ENCODE measurements at places on chromosomes 12 and 14. TPM values are rescaled to one million over a fixed set of nuclear protein-coding genes. Genes with fewer than 3 reads are reported as not detected.

GRCh38 chr12:114767906-114768722 lies 84.1 kb upstream of the TBX3 start:
- no peak for DNase-seq

DNA sequence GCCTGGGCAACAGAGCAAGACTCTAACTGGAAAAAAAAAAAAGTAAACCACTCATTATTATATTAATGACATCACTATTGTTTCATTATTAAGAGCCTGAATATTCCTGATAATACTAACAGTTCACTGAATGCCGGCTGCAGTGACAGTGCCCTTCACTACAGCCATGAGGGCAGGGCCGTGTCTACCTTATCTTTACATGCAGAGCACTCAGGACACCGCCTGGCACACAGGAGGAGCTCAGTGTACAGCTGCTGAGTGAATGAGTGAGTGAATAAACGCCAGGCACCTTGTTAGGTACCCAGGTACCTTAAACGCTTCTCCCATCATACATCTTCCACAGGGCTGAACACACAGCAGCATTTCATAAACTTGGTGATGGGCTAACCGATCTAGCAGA lies 23.2 kb downstream of the ZFYVE1 start:
- DNase-seq = peak; percentile 23

GRCh38 chr14:96126339-96126782 lies 78.3 kb upstream of the BDKRB2 start:
- no peak for DNase-seq

GRCh38 chr12:27870939-27871338 lies 90.9 kb upstream of the MANSC4 start:
- no peak for DNase-seq

- DNase-seq = peak; percentile 15
These were observed 3.1 kb upstream of the KIF26A start for GRCh38 chr14:104135121-104135903.

GRCh38 chr12:7716381-7716780 lies 5.1 kb downstream of the DPPA3 start:
- no peak for DNase-seq

DNA sequence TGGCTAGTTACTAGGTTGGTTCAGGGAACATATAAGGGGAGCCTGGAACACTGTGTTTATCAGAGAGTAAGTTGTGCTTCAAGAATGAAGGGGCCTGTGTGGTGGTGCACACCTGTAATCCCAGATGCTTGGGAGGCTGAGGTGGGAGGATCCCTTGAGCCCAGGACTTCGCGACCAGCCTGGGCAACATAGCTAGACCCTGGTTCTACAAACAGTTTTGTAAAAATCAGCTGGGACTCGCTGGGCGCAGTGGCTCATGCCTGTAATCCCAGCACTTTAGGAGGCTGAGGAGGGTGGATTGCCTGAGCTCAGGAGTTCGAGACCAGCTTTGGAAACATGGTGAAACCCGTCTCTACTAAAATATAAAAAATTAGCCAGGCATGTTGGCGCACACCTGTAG lies 42.1 kb upstream of the GPR132 start:
- no peak for DNase-seq

DNA sequence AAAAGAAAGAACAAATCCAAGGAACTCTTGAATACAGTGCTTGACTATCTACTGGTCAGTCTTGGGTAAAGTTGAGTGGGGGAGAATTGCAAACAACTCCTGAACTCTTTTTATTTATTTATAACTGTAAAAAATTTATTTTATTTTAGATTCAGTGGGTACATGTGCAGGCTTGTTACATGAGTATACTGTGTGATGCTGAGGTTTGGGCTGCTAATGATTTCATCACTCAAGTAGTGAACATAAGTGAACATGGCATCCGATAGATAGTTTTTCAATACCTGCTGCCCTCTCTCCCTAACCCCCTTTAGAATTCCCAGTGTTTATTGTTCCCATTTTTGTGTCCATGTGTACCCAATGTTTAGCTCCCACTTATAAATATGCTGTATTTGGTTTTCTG lies 3.2 kb upstream of the GSG1 start:
- DNase-seq = no peak

DNA sequence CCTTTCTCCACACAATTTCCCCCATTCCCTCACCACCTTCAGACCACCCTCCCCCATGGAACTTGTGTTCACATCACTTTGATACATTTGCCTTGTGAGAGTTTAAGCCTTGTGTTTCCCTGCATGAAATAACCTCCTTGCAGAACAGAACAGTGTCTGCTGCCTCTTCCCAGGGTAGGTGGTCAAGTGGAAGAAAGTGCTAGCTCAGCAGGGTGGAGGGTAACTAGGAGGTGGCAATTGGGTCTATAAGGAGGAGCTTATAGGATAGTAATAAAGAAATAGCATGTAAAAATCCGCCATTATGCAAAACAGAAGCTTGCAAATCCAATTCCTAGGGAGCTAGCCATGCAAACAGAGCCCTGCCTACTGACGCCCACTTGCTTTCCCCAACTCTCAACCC lies 13.9 kb upstream of the KRT8 start:
- DNase-seq = no peak

- DNase-seq = no peak
These were observed 48.8 kb downstream of the SYNE2 start for GRCh38 chr14:63901434-63902085.

IL26 gene
- not detected for total RNA-seq

SYT1 gene
- 0.30 TPM for total RNA-seq

GALNT8 gene
- 1.5 TPM for total RNA-seq

ACOT6 gene
- not detected for total RNA-seq

GZMB gene
- total RNA-seq = 0.52 TPM

PPM1H gene
- total RNA-seq = 6.0 TPM

Measured in left ventricle myocardium inferior (tissue), 1 donor.